ENCODE measurements at places on chromosomes 16 and 17.

GRCh38 chr17:66580956-66581391 lies 253.9 kb upstream of the CACNG5 start:
- DNase-seq, result no peak

GRCh38 chr17:4812690-4813089 lies 5.7 kb downstream of the PLD2 start:
- no peak for DNase-seq

GRCh38 chr16:79769928-79770243 lies 169.3 kb upstream of the MAF start:
- DNase-seq, result no peak

DNA sequence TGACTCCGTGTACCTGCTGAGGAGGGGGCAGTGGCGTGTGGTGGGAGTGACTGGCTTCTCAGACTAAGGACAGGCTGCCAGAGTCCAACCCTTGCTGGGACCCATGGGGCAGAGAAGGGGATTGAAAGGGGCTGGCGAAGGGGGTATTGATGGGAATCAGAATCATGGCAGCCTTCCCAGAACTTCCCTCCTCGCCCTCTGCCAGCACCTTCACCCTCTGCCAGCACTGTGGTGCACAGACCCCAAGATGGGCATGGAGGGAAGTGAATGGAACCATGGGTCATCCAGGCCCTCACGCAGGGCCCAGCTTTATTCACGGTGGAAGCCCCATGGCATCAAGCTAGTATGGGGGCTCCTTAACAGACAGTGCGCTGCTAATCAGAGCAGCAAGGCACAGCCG lies 76.8 kb downstream of the IRX5 start:
- no peak for DNase-seq

DNA sequence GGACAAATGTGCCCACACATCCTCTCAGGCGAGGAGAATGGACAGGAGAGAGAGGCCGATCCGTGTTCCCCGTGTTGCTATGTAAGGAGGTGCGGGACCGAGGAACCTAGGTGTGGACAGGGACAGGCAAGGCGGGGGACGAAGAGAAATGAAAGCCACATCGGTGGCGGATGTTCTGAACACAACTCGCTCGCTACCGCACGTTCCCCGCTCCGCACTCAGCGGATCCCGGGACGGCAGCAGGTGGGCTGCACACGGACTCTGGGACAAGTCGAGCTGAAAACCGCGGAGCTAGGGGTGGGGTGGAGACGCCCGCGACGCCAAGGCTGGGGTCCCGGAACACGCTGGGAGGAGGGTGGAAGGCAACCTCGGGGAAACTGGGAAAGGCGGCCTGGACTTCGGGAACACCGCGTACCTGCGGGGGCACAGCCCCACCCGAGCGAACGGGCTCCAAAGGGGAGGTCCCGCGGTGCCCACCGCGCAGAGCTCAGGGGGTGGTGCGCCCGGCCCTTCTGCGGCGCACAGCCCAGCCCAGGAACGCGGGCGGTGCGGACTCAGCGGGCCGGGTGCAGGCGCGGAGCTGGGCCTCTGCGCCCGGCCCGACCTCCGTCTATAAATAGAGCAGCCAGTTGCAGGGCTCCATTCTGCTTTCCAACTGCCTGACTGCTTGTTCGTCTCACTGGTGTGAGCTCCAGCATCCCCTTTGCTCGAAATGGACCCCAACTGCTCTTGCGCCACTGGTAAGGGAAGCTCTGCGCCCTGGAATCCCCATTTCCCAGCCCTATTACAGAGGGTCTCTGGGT lies at the start of gene MT1E:
Gene MT1E, plus strand, starts transcription at position 642 of the 803 bp plus-strand sequence. Its CDS starts 71 bp downstream, at position 713.
- peak; percentile 33 for DNase-seq

- no peak for DNase-seq
Observed at GRCh38 chr17:42845918-42846593, 1.7 kb downstream of the AOC2 start.

- peak; percentile 5 for DNase-seq
Observed at GRCh38 chr17:79974566-79975497, 60.8 kb downstream of the TBC1D16 start.

GRCh38 chr16:62149631-62150030 lies 113.4 kb upstream of the CDH8 start:
- DNase-seq, result no peak

DNA sequence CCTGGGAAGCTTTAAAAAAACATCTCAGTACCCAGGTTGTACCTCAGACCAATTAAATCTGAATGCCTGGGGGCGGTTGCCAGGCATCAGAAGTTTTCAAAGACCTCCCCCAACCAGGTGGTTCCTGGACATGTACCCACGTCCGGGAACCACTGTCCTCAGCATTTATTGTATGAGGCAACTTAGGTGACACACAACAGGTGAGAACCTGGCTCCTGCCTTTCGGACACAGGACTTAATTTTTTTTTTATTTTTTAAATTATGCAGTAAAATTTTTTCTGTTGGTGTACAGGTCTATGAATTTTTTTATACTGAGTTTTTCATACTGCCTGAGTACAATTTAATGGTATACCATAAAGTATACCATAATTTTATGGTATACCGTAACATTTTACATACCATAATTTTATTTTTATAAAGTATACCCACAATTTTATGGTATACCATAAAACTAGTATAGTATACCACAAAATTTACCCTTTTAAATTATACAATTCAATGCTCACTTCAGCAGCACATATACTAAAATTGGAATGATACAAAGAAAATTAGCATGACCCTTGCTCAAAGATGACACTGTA lies 38.7 kb upstream of the DHX8 start:
- no peak for DNase-seq
